ENCODE measurements at places on chromosomes 11 and 22.
A peak's percentile ranks its signal among the peaks of the same experiment; 100 is the strongest.

GRCh38 chr22:35229865-35230264 is 27.4 kb upstream of the HMGXB4 start:
- DNase-seq = no peak

- no peak for DNase-seq
These were observed 1.7 kb upstream of the MYRF start for GRCh38 chr11:61750631-61751273.

- no peak for DNase-seq
These were observed 577.1 kb upstream of the CCDC90B start for GRCh38 chr11:83863272-83863671.

- DNase-seq = no peak
These were observed 29.4 kb downstream of the CALCA start for GRCh38 chr11:14942745-14943144.

- DNase-seq = peak; percentile 96
These were observed 80.3 kb downstream of the ETS1 start for GRCh38 chr11:128506999-128507611.

GRCh38 chr11:129611661-129612446 is 203.8 kb upstream of the TMEM45B start:
- no peak for DNase-seq

- peak; percentile 9 for DNase-seq
These were observed 117.3 kb downstream of the PARVA start for GRCh38 chr11:12494699-12495098.

DNA sequence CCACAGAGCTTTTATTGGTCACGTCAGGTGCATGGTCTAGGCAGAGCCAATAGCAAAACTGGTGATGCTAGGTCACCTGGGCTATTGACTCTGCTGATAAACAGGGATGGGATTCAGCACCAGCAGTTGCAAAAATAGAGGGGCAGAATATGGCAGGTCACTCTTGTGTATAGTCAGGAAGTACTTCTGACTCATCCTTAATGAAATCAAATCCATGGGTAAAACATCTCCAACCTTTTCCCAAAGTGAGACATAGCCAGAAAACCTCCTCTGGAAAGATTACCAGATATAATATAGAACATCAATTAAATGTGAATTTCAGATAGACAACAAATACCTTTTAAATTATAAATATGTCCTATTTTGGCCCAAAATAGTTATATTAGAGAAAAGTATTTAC is 383.2 kb downstream of the METTL15 start:
- DNase-seq = no peak

- no peak for DNase-seq
These were observed 109.1 kb downstream of the MPPED2 start for GRCh38 chr11:30477061-30477460.

DNA sequence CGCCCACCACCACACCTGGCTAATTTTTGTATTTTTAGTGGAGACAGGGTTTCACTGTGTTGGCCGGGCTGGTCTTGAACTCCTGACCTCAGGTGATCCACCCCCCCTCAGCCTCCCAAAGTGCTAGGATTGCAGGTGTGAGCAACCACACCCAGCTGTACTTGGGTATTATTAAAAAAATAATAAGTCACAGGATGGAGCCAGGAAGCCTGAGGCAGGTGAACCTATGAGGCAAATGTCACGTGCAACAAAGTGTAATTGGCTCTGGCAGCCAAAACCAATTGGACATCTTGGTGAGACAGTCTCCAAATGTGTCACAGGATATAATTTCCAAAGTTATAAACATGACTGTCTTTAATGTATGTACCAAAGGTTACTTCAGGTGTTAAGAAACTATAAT is 24.0 kb upstream of the MALAT1 start:
- no peak for DNase-seq

- DNase-seq = no peak
These were observed 14.5 kb downstream of the CSRP3 start for GRCh38 chr11:19187114-19187832.

DNA sequence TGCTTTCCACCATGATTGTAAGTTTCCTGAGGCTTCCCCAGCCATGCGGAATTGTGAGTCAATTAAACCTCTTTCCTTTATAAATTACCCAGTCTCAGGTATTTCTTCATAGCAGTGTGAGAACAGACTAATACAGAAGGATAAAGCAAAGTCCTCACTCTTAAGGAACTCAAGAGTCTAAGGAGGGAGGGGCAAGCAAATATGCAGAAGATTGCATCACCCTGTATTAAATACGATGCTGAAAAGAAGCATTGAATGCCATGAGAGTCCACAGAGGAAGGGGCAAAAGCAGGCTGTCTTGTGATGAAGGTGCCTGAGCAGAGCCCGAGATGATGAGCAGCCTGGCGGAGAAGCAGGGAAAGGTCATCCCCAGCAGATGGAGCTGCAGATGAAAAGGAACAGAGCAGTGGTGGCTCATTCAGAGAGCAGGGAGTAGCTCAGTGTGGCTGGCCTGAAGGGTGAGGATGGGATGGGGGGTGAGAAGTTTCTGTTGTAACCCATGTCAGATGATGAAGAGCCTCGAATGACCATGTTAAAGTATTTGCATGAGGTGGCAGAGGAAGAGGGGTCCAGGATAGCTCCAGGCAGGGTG is 6.3 kb upstream of the IZUMO1R start:
- no peak for DNase-seq

GRCh38 chr11:115682101-115682500 is 177.9 kb upstream of the CADM1 start:
- no peak for DNase-seq

- DNase-seq = no peak
These were observed 30.9 kb downstream of the IGLL1 start for GRCh38 chr22:23549198-23549595.

DNA sequence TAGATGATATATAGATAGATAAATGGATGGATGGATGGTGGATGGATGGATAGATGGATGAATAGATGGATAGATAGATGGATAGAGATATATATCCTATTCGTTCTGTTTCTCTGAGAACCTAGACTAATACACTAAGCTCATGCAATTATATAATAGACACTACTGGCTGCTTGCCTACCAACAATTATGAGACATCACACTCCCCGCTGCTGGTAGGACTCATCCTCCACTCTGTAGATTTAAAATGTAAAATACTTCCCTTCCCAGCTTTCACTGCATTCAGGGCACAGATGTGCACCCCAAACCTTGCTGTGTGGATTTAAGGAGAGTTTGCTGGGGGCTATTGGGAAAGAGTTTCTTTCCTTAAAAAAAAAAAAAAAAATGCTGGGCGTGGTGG is 28.3 kb upstream of the RCN1 start:
- DNase-seq = no peak

DNA sequence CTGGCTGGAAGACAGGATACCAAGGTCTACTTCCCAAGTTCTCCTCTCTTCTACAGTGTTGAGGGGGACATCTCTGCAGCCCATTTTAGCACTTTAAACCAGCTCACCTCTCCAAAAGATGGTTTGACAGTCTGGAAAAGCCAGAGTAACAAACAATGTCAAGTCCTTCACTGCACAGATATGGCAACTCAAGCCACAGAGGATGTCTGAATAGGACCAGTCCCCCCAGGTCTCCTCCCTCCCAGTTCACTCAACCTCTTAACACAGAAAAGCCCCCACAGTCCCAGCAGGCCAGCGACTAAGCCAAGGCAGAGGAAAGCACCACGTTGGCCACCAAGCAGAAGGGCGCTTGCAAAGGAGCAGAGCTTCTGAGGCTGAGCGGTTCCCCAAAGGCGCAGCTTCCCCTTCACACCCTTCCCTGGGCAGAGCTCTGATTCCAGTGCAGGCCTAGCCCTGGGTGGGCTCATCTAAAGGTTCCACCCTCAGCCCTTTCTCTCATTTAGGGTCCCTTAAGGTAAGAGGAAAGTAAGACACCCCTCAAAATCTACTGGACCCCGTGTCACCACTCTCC is 62.7 kb downstream of the PAK1 start:
- DNase-seq = no peak

GRCh38 chr11:16982809-16983208 is 31.4 kb downstream of the PLEKHA7 start:
- DNase-seq = no peak

GRCh38 chr11:7019500-7020182 is 505 bp downstream of the ZNF214 start:
- no peak for DNase-seq

DNA sequence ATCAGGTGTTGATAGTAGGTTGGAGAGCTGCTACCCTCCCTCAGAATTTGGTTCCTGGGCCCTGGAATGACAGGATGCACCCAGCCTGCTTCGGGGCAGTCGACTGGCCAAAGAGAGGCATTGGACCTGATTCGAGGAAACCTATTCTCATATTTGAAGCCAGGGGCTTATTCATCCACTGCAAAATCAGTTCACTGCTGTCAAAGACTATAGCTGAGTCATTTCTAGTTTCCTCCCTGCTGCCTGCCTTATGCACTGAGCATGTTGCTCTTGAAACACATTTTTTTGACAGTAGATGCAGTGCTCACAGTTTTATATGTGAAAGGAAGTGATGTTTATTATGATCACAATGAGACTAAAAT is 565.4 kb downstream of the ETS1 start:
- peak; percentile 15 for DNase-seq

DNA sequence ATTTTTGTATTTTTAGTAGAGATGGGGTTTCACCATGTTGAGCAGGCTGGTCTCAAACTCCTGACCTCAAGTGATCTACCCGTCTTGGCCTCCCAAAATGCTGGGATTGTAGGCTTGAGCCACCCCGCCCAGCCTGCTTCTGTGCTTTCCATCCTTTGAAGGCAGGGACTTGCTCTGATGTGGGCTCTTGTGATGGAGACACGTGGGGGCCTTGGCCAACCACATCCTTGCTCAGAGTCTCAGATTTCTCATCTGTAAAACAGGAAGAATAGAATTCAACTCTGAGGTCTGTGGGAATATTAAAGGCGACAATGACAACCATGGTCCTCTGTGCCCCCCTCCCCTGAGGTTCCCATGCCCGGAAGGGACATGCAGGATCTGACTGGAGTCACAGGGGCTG is 3.8 kb upstream of the GGA1 start:
- no peak for DNase-seq

- no peak for DNase-seq
These were observed 104.8 kb downstream of the RAB38 start for GRCh38 chr11:88070437-88070836.

DNA sequence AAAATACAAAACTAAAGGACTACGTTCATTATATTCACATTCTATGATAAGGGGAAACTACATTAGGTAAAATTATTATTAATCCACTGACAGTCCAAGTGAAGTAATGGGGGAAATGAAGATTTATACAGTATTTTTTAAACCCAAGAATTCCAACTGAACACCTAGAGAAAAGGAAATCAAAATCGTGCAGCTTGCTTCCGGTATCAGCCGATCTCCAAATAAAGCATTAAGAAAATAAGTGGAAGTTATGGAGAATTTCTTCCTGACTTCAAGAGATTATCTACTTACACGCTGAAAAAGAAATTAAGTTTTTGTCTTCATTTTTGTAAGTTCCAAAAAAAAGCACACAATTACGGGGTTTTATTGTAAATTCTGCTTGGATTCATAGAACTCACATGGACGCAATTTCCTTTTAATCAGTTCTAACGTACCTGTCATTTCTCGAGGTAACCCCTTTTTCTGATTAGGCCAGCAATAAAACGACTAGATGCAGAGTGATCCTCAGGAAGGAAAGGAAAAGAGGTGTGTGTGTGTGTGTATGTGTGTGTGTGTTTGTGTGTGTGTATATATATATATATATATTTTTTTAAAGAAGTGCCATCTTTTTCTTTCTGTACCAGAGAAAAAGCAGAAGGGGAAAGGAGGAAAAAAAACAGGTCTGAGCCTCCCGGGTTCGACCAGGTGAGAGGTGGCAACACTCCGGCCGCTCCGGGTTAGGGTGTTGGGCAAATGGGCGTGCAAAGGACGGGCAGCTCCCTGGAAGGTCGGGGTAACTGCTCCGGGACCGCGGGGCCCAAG is 1.1 kb downstream of the ZBTB44 start:
- DNase-seq = no peak

- DNase-seq = no peak
These were observed 17.0 kb downstream of the TRIM29 start for GRCh38 chr11:120120805-120121335.

DNA sequence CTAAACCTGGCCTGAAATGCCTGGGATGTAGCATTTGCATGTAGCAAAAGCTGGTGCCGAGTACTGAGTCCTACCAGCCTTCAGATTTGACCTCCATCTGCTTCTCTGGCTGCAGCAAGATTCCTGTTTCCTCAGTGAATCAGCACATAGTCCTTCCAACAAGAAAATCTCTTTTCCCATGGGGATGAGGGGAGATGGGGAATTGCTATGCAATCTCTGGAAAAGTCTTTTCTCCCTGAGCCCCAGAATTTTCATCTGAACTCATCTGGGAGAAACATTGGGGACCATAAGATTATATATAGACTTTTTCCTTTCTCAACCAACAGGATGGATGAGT is 32.0 kb upstream of the YWHAH start:
- no peak for DNase-seq

- no peak for DNase-seq
These were observed 24.2 kb downstream of the FBLN1 start for GRCh38 chr22:45526768-45527360.

DNA sequence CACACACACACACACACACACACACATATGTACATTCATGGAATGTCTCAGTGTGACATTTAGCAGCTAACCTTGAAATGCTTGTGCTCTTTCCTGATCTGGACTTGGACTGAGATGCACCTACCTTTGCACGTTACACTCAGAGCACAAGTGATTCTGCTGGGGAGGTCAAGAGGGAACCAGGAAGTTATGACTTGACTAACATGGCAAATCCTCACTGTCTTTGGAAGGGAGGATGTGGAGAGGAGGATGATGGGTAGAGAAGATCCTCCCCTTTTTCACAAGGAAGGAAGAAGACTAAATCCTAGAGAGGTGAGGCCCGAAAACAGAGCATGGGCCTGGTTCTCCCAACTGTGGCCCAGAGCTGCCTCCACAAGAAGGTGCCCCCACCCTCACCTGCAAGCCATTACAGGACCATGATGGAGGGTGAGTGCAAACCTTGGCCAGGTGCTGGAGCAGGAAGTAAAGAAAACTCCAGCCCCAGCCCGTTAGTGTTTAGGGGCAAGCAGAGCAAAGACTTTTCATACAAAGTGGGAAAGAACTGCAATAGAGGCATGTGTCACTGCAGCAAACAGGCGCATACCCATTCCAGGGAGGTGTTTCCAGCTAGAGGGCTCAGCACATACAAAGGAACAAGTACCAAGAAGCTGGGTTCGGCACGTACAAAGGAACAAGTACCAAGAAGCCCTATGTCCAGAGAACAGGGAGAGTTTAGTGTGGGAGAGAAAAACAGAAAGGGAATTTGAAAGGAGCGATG is 26.4 kb downstream of the SCN4B start:
- DNase-seq = no peak

DNA sequence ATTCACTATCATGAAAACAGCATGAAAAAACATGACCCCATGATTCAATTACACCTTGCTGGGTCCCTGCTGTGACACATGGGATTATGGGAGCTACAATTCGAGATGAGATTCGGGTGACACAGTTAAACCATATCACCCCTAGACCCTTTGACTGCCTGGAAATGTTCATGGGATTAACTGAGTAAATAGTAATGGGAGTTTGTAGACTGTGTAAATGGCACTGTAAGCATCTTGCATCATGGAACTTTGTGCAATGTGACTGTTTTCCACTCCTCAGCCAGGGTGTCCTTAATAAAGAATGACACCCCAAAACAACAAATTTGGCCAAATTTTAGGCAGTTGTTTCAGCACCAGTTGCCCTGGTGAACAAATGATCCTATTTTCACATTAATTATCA is 7.9 kb upstream of the SLC22A25 start:
- no peak for DNase-seq

Data from skeletal muscle cell (primary cell).